ENCODE measurements at places on chromosomes 6 and 20.

- DNase-seq = no peak
These were observed 150.6 kb downstream of the LAMA2 start for GRCh38 chr6:129033581-129033980.

DNA sequence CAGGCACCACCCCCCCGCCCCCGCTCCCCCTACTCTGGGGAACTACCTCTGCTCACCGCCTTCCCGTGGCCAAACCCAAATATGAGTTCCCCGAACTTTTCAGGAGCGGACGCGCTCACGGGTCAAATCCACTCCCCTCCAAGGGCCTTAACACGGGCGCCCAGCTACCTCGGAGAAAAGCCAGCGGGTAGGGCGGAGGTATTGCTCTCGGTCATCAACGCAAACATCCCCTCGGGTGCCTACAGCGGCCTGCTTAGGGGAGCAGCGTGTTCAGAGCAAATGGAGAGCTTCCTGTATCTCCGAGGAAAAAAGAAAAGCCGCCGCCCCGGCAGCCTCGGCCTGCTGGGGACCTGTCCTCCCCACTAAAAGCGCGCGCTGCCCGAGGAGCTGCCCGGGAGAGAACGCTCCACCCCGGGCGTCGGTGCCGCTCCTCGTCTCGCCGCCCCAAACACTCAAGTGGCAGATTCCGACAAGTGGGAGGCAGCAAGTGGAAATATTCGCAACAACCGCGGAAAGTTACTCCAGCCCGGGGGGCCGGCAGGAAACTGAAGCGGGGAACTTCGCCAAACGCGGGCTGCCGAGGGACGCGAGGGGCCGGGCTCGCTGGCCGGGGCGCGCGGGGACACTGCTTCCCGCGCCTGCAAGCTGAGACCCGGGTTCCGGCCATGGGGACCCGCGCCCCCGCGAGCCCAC, 699 bp downstream of the PTPRT start:
- DNase-seq = no peak

GRCh38 chr20:3227936-3228749, 10.8 kb downstream of the SLC4A11 start:
- no peak for DNase-seq

- DNase-seq = no peak
These were observed 12.0 kb downstream of the DEFB114 start for GRCh38 chr6:49951926-49952325.

GRCh38 chr20:36658300-36658699, 12.3 kb upstream of the SLA2 start:
- peak; percentile 37 for DNase-seq

GRCh38 chr6:30754631-30755030, 10.3 kb upstream of the IER3 start:
- no peak for DNase-seq

All from CD4-positive, alpha-beta T cell treated with Interleukin-4 for 4 hours (primary cell).